HFF-Myc (cell line): ENCODE measurements at places on chromosomes 4 and X.

DNA sequence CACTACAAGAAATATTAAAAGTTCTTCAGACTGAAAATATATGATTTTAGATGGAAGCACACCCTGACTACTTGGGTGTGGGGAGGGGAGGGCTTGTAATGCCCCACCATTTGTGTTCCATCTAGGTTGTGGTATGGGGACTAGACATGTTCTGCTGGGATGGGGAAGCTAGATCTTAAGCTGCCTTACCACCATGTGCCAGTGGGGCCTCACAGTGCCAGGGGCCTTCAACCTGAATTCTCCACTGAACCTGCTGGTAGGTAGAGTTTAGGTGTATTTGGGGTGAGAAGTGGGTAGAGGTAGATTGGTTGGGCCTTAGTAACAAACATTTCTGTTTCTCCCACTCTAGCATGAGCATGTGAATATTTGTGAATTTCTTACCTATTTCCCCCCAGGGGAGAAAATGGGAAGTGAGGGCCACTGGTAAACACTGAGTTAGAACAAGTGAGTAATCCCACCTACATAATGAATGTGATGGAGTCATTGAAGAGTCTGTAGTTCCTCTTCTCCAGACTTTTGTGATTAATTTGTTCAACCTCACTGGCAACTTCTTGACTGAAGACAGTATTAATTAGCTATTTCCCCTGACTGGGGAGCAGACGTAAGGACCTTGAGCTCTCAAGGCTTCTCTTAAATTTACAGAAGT, 44.0 kb downstream of the BRCC3 start:
- no peak for DNase-seq

GRCh38 chr4:180521181-180521580, 1722.0 kb upstream of the TENM3 start:
- no peak for DNase-seq

GRCh38 chr4:148852092-148852699, 410.0 kb upstream of the NR3C2 start:
- DNase-seq, result no peak

- no peak for DNase-seq
These were observed 145.6 kb downstream of the RAP1GDS1 start for GRCh38 chr4:98406819-98407218.

GRCh38 chr4:110586131-110586850, 36.6 kb downstream of the PITX2 start:
- DNase-seq, result peak; percentile 19

GRCh38 chr4:55866973-55867574, 13.6 kb downstream of the EXOC1 start:
- DNase-seq, result peak; percentile 9

- DNase-seq, result no peak
These were observed 65.7 kb downstream of the SEL1L3 start for GRCh38 chr4:25797136-25797535.

GRCh38 chrX:21944136-21944615, 3.7 kb downstream of the SMS start:
- no peak for DNase-seq

DNA sequence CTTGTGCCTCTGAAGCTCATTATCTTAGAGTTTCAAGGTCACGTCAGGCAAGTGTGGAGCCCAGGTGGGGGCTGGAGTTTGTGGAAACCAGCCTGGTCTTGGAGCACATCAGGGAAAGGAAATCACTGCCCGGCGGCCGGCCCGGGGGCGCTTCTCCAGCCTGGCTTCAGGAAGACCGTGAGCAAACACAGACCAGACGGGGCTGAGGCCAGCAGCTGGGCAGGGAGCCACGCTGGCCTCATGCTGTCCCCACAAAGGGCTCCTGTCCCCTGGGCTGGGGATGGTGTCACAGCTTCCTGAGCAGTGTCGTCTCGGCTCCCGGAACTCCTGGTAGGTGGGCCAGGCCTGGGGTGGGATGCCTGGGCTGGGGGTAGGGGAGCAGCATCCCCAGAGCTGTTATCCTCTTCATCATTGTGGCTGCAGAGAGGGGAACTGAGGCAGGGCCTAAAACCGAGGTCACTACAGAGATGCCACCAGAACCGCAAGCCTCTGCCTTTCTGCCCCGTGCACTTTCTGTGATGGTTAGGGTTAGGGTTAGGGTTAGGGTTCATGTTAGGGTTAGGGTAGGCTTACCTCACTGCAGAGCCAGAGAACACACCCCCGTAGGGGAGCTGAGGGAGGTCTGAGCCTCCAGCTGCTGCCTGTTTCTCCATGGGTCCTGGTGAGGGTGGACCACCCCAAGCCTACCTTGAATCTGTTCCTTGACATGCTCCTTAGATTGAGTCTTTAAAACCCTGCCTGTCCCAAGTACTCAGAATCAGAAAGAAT, 77.5 kb downstream of the HTRA3 start:
- DNase-seq, result no peak

DNA sequence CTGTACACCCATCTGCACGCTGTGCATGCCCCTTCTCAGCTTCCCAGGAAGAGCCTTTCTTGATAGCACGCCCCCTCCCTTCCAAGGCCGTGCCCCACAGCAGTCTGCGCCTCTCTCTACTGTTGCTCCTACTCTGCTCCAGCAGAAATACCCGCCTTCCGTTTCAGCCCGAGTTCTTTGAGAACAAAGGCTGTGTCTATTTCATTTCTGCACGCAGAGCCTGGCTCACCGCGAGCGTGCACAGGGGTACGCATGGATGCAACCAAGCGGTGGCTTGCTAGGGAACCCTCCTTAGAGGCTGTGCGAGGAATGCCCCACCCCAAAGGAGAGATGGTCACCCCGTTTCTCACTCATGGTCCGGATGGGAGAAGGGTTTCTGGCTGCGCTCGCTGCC, 485 bp downstream of the AADAT start:
- DNase-seq, result no peak

DNA sequence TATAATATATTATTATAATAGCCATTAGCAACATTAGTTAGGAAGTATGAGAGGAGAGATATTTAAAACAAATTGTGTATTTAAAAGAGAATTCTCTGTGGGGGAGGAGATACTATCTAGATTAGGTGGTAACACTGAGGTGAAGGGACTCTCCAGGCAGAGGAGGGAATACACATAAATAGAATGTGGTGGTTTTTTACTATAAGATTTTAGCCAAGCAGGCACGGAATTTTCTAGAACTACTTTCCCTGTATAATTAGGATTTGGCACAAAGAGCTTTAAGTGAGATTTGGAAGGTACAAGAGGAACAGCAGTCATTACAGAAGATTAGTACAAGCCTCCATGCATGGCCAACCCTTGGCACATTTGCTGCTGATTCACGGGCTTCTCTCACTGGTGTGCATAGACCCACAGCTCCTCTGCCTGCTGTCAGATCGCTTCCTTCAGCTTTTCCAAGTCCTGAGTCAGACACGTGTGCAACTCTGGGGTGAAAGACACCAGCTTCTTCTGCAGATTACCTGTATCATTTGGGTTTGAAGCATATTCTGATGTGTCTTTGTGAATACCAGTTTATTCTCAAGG, 685.5 kb downstream of the KCTD8 start:
- no peak for DNase-seq

DNA sequence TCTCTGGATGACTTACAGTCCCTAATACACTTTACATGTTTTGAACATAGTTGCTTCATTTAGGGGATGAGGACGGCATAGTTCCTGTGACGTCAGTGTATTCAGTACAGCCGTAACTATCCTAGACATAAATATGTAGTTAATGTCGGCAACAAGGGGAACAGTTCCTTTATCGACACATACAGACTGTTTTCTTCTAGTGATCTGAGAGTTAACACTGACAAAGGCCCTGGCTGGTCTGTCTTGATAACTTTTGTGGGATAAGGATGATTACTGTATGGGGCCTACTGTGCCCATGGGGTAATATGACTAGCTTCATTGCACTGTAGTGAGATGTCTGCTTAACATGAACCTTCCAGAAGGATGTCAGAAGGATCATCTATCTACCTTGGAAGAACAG, 131.2 kb downstream of the ZNF518B start:
- no peak for DNase-seq

- DNase-seq, result no peak
These were observed 33.7 kb downstream of the CLOCK start for GRCh38 chr4:55512922-55513571.

- no peak for DNase-seq
These were observed 828 bp upstream of the BBS12 start for GRCh38 chr4:122731676-122732075.

GRCh38 chr4:26288355-26288909, 32.4 kb upstream of the RBPJ start:
- no peak for DNase-seq

- no peak for DNase-seq
These were observed 102.6 kb downstream of the PRDM5 start for GRCh38 chr4:120819805-120820437.

DNA sequence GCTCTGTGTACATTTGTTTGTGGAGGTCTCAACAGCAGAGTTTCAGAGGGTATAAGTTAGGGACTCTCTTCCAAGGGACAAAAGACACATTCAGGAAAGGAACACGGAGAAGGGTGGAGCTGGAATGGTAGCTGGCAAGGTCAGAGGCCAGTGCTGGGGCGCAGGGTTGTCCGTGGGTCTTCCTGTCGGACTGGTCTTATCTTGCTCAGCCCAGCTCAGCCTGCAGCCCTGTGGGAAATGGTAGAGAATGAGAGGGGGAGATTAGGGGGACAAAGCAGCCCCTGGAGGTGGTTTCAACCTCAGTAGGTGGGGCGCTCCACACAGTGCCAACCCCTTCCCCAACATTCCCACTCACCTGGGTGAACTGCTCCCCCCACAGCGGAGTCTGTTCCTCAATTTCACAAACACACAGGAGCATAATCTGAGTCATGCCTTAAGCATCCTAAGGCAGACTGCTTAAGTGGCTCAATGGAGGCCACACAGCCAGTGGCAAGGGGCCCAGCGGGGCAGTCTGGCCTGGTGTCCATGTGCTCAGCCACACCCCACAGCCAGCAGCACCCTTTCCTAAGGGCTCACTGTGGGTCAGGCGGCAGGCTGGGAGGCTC, 6.9 kb upstream of the HDAC6 start:
- peak; percentile 14 for DNase-seq

DNA sequence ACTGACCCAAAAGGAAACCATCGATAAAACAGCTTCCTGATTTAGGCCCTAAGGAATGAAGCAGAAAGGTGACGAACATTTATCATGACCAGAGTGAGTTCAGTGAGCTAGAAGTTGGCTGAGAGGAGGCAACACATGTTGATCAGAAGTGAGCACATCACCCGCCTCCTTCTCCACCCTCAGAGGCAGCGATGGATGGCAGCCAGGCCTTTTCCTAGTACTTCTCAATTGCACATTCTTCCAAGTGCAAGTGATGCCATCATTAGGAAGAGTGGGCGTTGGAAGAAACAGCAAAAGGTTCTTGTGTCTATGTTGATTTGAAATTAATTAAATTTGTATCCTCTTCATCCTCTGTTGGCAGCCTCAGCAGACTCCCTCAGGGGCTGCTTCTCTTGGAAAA, 51.7 kb downstream of the TMEM154 start:
- DNase-seq, result no peak

DNA sequence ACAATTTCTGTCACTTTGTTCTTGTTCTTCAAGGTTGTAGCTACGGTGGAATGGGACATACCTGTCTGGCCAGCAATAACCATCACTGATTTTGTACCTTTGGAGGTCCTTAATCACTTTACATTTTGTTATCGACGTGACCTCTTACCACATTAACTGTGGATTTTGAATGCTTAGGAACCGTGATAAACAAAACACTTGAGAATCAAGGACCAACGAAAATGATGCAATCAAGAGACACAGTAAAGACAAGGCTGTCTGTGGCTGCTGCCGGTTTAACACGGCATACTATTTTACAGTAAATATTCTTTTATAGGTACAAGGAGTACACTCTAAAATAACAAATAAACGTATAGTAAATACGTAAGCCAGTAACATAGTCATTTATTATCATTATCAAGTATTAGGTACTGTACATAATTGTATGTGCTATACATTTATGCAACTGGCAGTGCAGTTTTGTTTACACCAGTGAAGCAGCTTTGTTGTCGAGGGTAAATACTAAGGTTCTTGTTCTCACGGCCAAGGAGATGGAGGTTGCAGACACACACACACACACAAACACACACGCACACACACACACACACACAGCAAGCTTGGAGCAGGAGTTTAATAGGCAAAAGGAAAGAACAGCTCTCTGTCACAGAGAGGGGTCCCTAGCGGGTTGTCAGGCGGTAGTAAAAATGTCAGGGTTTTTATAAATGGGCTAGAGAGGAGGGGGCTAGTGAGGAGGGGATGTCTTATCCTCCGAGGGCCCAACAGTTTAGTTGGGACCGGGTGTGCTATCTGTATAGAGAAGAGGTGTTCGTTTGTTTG, 194.7 kb upstream of the CXorf51B start:
- no peak for DNase-seq

DNA sequence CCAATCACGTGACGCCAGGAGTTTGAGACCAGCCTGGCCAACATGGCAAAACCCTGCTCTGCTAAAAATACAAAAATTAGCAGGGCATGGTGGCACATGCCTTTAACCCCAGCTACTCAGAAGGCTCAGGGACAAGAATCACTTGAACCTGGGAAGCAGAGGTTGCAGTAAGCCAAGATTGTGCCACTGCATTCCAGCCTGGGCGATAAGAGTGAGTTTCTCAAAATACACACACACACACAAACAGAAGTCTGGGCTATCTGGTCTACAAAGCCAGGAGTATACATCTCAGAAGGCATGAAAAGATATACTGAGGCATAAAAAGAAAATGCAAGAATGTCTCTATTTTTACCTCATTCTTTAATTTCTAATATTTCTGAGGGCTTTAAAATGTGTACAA, 11.3 kb downstream of the YTHDC1 start:
- no peak for DNase-seq

DNA sequence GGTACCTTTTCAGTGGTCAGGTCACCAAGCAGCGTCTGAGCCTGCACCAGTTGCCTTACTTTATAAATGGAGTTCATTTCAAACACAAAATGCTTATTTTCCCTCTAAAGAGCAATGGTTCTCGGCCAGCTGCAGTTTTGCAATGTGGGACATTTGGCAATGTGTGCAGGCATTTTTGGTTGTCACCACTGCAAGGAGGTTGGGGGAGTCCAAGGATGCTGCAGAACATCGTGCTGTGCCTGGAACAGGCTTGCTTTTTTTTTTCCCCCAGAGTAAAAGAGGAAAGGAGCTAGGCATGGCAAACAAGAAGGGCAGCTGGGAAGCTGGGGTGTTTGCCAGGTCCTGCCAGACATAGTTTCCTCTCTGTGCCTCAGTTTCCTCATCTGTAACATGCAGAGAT, 115.6 kb downstream of the GPR143 start:
- DNase-seq, result no peak

GRCh38 chrX:40971736-40972135, 113.5 kb upstream of the USP9X start:
- no peak for DNase-seq

GRCh38 chr4:85005865-85006377, 39.4 kb upstream of the WDFY3 start:
- DNase-seq, result peak; percentile 69

GRCh38 chr4:56971383-56971782, 6.0 kb downstream of the NOA1 start:
- DNase-seq, result no peak

- DNase-seq, result no peak
These were observed 128.2 kb upstream of the WDFY3 start for GRCh38 chr4:85094735-85095134.

GRCh38 chrX:65706041-65706828, 38.8 kb downstream of the MSN start:
- DNase-seq, result peak; percentile 82
